Hippocampal formation (tissue), 2 donors: ENCODE measurements at places on chromosomes 6 and 20.

DNA sequence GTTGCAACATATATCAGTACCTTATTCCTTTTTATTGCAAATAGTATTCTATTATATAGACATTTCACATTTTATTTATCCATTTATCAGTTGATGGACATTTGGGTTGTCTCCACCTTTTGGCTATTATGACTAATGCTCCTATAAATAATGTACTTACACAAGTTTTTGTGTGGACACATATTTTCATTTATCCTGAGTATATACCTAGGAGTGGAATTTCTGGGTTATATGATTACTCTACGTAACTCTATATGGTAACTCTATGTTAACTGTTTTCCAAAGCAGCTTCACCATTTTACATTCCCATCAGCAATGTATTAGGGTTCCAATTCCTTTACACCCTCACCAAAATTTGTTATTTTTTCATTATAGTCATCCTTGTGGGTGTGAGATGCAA lies 405.0 kb downstream of the ESR1 start:
- no peak for DNase-seq

GRCh38 chr6:29887819-29888776 lies 54.2 kb upstream of the HLA-A start:
- peak; percentile 40 for DNase-seq

- no peak for DNase-seq
Observed at GRCh38 chr20:51347831-51348230, 194.7 kb downstream of the NFATC2 start.

GRCh38 chr6:124757560-124757959 lies 204.7 kb upstream of the RNF217 start:
- no peak for DNase-seq

DNA sequence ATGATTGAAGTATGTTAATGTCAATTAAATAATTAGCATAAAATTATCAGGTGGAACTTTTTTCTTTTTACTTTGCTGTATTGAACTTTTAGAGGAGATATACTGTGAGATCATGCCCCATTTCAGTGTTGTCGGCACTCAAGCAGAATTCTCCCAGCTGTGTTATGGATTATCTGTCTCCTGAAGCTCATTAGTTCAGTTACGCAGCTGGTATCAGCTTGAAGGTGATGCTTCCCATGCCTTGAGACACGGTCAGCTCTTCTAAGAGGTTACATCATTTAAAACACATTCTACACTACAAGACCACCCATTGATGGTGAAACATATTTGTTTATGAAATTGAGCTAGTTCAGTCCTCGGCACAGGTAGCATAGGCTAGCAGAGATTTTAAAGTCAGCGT lies 68.9 kb upstream of the PHACTR2 start:
- DNase-seq: no peak
